ENCODE measurements at places on chromosomes 13 and 19.

- no peak for DNase-seq
Observed at GRCh38 chr19:22608441-22608840, 25.7 kb upstream of the ZNF492 start.

DNA sequence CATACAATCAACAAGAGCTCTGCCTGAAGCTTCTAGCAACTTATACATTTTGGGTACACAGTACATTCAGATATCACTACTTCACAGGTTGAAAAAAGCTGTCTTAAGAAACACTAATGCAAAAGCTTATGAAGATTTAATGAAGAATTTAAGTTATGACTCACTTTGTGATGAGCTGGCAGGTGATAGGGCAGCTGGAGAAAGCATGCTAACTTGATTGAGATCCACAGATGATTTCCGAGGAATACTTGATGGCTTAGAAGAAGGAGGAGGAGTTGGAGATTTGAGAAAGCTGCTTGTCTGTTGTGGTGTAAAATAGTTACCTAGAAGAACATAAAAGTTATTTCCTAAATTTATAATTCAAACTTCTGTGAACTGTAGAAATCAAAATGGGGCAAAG lies 23.3 kb downstream of the EXOSC8 start:
- no peak for DNase-seq

DNA sequence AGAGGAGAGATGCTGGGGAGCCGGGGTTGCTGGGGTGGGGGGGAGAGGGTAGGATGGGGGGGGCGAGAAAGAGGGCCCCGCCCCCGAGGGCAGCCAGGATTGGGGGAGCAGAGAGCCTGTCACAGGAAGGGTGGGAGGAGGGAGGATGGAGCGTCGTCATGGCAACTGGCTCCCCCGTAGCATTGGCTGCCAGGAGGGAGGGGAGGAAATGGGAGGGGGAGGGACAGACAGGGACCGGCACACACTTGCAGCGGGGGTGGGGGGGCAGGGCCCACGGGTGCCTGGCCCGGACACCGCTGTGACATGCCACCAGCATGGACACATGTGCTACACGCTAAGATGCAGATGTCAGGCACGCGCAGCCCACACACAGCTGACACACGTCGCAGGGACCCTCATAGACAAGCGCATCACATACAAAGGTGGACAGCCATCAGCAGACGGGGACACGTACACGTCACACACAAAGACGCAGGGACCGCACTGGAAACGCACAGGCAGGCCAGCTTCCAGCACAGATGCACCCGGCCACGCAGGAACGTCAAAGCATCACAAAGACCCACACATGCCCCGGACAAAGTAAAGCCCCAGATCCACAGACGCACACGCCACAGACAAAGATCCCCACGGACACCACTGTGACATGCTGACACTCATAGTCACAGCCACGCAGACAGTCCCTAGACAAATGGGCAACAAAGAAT lies at the start of gene LMTK3:
Gene LMTK3, minus strand, starts transcription at position 36 of the 704 bp plus-strand sequence. CDS start 259 bp downstream, outside the sequence.
- DNase-seq: no peak

DNA sequence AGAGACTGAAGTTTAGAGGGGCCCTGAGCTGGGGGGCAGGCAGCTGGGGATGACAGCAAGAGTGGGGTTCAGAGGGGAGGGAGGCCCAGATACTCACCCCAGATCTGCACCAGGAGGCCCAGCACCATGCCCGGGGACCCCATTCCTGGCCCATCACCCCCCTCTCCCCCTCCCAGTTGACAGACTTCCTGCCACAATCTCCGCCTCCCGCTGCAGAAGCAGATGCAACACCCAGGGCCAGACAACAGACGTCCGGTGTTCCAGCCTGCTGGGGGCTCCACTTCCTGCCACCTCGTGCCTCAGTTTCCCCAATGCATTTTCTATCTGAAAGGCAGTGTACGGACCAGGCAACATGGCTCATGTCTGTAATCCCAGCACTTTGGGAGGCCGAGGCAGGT lies at the start of gene TMIGD2:
Gene TMIGD2, minus strand, starts transcription at position 147 of the 398 bp plus-strand sequence. Its CDS starts 4 bp downstream, at position 143.
- DNase-seq: peak; percentile 75

- DNase-seq: no peak
Observed at GRCh38 chr13:97348569-97349100, 85.3 kb upstream of the RAP2A start.

- peak; percentile 68 for DNase-seq
Observed at GRCh38 chr19:45451131-45451849, 16.5 kb upstream of the FOSB start.

Data from thymus (tissue), 14 donors.